ENCODE measurements at places on chromosomes 11 and 22.
A peak's percentile ranks its signal among the peaks of the same experiment; 100 is the strongest.

- no peak for DNase-seq
Measured at GRCh38 chr11:102920118-102920684, 35.3 kb downstream of the MMP13 start.

DNA sequence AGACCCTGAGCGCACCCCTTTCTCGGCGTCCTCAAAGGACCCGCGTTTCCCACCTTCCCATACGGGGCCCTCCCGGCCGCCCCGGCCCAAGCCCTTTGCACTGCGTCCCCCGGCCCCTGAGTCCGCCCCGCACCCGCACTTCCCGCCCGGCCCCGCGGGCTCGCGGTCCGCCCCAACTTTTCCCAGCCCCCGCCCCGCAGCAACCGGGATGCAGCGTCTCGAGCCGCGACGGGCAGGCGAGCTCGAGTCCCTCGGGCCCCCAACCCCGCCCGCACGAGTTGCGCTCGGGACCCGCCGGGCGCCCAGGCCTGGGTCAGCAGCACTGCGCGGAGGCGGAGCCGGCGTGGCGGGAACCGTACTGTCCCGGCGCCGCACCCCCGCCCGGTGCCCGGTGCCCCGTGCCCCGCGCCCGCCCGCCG lies 371 bp downstream of the SMCO4 start:
- no peak for DNase-seq

- no peak for DNase-seq
Measured at GRCh38 chr22:27467711-27468110, 333.8 kb downstream of the MN1 start.

- peak; percentile 61 for DNase-seq
Measured at GRCh38 chr22:32202539-32203180, 2.2 kb downstream of the RFPL2 start.

- DNase-seq = no peak
Measured at GRCh38 chr11:31881825-31882224, 70.7 kb upstream of the PAX6 start.

GRCh38 chr22:30743257-30744020 lies 48.8 kb downstream of the OSBP2 start:
- no peak for DNase-seq

- no peak for DNase-seq
Measured at GRCh38 chr11:121887976-121888557, 227.9 kb downstream of the BLID start.

DNA sequence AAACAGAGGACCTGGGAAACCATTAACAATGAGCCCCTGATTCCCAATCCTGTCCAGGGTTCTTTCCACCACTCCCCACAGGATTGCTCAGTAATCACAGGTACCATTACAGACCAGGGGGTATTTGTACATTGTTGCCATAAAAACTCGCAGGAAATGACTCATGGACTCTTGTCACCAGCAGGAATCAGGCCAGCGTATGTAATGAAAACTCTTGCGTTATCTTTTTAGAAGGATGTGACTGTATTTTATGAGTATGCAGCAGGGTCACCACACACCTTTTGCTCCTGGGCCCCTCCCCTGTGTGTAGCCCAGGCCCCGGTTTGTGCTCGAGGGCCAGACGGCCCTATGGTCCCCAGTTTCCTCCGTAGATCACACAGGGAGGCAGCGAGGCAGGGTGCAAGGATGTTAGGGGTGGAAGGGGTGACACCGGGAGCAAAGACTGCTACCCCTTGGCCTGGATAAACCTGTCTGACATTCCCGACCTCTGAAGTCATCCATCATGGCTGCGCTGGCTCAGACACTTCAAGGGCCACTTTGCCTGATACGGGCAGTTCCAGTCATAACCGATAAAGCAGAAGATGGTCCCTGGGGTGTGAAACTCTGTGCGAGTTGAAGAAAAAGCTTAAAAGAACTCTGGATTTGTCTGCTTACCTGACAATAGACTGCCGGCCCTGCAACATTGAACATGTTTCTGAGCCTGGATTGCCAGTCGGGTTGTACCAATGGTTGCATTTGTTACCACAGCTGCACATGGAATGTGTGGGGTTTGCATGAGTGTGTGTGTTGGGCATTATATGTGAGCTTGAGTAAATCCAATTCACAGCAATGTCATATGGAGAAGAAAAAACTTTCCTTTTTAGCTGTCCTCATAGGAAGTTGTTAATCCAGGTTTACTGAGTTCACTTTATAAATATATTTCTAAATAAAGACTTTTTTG lies 56.9 kb downstream of the MICAL2 start:
- DNase-seq = peak; percentile 88

- DNase-seq = no peak
Measured at GRCh38 chr22:50011447-50012210, 936 bp downstream of the IL17REL start.

- DNase-seq = no peak
Measured at GRCh38 chr11:104130161-104130560, 33.8 kb downstream of the PDGFD start.

- DNase-seq = no peak
Measured at GRCh38 chr11:13110145-13110544, 101.0 kb downstream of the RASSF10 start.

DNA sequence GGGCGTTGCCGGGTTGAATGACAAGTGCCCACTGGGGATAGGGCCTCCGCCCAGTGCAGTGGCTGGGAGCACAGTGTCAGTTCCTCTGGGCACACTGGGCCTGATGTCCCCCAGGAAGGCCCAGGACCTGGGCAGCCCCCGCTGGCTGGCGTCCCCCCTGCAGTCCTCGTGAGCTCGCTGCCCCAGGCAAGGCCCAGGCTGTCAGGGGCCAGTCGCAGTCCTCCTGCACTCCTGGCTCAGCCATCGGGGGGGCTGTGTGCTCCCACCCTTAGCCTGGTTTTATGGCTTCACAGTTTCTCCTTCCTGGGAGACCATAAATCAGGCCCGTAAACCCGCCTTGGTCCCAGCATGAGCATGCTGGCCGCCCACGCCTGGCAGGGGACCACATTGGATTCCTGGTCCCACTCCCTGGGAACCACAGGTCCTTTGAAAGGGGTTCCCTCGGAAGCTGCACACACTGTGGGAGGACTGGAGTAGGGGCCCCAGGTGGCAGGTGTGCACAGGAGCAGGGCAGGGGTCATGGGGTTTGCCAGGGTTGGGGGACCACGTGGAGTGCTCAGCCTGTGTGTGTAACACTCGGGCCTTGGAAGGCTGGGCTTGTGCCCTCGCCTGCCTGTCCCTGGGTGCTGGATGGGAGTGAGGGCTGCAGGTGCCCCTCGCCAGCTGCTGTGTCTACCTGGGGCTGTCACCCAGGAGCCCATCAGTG lies 113.6 kb downstream of the KCNQ1OT1 start:
- no peak for DNase-seq

GRCh38 chr11:84899740-84900139 lies 727.4 kb downstream of the DLG2 start:
- peak; percentile 19 for DNase-seq

DNA sequence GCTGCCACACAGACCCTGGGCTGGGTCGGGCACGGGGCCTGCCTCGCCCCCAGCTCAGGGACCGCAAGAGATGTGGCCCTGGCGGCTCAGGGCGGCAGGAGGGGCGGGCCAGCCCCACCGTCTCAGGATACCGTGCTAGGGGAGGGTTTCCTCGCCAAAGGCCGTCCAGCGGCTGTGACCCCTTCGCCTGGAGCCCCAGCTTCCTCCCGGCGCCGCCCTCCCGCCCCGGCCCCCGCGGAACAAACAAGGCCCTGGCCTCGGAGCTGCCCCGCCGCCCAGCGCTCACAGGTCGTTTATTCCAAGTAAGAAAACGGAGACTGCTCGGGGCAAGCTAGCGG lies 543 bp upstream of the AP2A2 start:
- no peak for DNase-seq

GRCh38 chr11:58919980-58920379 lies 19.3 kb upstream of the GLYATL1 start:
- DNase-seq = no peak

DNA sequence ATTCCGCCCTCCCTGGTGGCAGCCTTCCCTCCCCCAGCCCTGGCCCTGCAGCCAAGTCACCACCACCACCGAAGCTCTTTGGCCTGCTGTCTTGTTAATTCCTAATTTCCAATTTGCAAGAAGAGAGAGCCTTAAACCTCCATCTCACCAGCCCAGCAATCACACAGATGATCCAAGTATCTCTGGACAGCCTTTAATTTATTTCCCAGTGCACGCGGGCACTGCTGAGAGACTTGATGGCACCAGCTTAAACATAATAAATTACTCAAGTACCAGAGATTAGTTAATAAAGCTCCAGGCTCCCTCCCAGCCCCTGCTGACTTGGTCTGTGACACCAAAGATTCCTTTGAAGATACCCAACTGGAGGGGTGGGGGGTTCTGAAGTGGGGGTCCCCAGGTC lies 494.7 kb downstream of the BUD13 start:
- DNase-seq = no peak
